Aorta (tissue), 5 donors: ENCODE measurements at places on chromosomes 1 and 21.

GRCh38 chr1:21541835-21542234 lies 32.6 kb downstream of the ALPL start:
- no peak for DNase-seq

- DNase-seq: no peak
Observed at GRCh38 chr1:150881331-150882070, 5.1 kb upstream of the ARNT start.

DNA sequence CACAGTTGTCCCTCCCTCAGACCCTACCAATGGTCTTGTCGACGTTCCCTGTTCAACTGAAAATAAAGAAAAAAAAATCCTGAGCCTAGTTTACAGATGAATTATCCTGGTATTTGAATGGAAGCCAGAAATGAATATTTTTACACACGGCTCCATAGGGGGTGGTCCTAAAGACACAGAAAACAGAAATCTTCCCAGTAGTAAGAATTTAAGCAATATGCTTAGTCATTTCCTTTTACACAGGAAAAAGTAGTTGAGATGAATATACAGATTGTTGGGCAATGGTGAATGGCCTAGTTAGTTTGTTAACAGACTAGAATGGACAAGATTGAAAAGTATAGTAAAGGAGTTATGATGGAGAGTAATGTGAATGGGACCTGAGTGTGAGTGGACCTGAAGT lies 67.4 kb downstream of the RGS18 start:
- no peak for DNase-seq

GRCh38 chr1:155062702-155063411 lies 683 bp upstream of the EFNA4 start:
- DNase-seq: peak; percentile 68

GRCh38 chr1:55196433-55197035 lies 18.6 kb downstream of the USP24 start:
- no peak for DNase-seq

DNA sequence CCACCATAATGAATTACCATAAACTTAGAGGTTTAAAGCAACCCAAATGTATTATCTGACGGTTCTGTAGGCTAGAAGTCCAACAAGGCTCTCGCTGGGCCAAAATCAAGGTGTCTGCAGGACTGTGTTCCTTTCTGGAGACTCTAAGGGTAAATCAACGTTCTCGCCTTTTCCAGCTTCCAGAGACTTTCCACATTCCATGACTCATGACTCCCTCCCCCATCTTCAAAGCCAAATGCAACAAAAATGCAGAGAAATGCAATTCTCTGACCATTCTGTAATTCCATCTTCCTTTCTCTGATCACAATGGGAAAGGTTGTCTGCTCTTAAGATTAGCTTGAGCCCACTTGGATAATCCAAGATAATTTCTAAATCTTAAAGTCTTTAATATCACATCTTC lies 287.1 kb downstream of the LTN1 start:
- DNase-seq: no peak

DNA sequence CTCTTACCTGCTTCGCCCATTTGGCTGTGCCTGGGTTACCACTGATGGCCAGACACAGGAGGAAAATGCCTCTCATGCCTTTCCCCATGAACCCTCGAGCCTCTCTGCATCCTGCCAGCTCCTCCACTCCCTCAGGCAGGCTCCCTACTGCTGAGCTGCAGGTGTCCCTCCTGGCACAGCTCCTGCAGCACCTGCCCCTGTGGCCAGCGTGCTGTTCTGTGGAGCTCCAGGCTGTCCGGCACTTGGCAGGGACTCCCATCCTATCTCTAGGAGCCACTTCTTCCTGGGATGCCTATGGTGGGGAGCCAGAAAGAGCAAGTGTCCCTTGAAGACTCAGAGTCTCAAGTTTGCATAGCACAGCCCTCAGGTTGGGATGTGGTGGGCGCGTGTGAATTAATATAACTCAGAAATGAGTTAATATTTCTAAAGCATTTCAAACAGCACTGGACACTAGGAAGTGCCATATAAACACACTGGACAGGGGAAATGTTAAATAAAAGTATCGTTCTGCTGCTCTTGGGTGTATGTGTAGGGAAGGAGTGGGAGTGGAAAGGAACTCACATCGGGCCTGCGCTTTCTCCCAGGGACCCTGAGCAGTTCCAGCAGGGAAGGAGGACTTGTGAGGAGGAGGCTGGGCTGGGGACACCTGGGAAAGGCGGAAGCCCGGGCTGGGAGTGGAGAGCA lies 2.7 kb downstream of the LRRC71 start:
- DNase-seq: no peak

GRCh38 chr1:229582011-229582694 lies 23.6 kb upstream of the ABCB10 start:
- DNase-seq: peak; percentile 87

GRCh38 chr21:44816761-44817505 lies 929 bp downstream of the SUMO3 start:
- DNase-seq: no peak

- no peak for DNase-seq
Observed at GRCh38 chr1:199218533-199218932, 579.7 kb downstream of the PTPRC start.

DNA sequence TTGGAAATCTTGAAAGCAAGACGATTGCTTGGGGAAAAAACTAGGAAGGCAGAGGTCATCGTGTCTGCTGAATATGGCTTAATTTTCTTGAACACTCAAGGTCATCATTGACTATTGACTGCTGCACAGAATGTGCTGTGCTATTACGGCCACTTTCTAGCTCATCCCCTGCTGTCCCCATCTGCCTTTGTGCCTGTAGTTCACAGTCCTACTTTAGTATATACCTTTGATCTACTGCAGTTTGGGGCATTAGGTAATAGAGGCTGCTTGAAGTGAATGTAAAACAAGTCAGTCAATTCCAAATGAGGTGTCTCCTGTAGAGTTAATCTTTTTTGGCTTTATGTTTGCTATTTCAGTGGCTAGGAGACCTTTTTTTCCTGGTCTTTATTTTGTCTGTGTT lies 8.3 kb downstream of the RAB4A start:
- DNase-seq: no peak

DNA sequence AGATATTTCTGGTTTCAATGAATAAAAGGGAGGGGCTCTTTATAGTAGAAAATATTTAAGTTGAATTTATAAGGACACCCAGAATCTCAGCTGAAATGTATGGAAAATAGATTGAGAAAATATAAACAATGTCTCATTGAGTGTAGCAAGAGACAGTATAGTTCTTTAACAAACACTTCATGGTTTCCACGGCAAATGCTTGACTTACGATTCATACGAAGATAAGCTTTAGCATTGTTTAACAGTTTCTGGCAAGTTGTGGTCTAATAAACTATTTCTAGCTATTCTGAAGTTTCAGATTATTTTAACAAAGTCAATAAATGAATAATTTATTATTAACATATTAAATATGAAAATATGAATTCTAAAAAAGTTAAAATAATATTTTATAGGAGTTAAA lies 1419.4 kb downstream of the KCNT2 start:
- no peak for DNase-seq

DNA sequence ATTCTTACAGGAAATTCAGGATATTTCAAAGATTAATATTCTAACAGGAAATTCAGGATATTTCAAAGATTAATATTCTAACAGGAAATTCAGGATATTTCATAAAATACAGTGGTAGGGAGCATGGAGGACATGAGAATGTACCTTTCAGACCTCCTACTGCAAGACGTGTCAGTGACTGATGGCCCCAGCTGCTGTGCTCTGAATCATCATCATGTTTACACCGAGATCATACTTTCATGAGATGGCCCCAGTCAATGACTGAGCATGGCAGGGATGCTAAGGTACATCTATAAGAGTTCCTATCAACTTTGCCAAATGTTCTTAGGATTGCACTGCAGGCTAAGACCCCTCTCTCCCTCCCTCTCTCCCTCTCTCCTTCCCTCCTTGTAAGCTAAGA lies 69.0 kb downstream of the HFM1 start:
- no peak for DNase-seq

DNA sequence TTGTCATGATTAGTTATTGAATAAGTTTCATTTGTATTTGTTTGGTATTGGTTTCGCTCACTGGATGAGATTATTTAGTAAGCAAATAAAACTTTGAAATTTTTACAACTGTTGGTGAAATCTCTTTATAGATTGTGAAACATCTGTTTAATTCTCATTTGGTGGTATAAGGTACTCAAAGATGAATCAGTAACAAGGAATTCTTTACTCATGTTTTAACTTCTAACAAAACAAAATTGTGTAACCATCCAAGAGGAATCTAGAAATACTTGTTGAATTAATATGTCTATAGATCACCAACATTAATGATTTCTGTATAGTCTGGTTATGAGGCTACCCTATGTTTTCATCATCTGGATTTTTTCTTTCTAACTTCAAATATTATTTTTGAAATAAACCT lies 62.8 kb upstream of the USP25 start:
- no peak for DNase-seq

DNA sequence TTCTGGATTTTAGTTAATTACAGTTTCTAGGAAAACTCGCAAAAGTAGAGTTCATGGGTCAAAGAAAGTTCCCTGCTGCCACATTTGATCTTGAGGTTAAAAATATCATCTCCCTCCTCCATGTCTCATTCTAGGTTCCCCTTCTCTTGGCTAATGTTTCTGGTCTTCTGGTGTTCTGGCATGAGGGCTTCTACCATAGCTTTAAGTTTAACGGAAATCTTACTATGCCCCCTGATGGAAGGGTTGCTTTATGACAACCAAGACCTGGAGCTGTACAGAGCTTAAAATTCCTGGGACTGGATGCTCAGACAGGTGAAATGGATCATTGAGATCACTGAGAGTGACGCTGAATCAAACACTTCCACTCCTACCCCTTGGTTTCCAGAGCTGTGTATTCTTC lies 1881.7 kb downstream of the MRPL39 start:
- DNase-seq: no peak

GRCh38 chr1:214638459-214638807 lies 35.4 kb downstream of the CENPF start:
- DNase-seq: no peak

- DNase-seq: no peak
Observed at GRCh38 chr1:199041173-199041914, 402.5 kb downstream of the PTPRC start.

- no peak for DNase-seq
Observed at GRCh38 chr21:46557469-46557868, 47.4 kb downstream of the S100B start.

DNA sequence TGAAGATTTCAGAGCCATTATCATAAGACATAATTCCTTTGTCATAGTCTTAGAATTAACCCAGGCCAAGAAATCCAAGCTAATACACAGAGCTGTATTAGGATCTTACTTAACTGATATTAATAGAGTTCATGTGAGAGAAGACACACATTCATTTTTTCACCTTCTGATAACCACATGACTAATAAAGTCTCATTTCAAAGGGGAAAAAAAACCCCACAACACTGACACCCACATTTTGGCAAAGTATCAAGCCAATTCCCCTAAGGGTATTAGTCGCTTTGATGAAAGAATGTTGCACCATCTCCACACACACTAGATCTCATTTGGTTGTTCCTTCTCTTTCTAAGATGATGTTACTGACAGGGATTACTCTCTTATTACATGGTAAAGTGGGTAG lies 344.4 kb upstream of the ESRRG start:
- no peak for DNase-seq

- no peak for DNase-seq
Observed at GRCh38 chr1:89942825-89943658, 51.9 kb upstream of the ZNF326 start.

DNA sequence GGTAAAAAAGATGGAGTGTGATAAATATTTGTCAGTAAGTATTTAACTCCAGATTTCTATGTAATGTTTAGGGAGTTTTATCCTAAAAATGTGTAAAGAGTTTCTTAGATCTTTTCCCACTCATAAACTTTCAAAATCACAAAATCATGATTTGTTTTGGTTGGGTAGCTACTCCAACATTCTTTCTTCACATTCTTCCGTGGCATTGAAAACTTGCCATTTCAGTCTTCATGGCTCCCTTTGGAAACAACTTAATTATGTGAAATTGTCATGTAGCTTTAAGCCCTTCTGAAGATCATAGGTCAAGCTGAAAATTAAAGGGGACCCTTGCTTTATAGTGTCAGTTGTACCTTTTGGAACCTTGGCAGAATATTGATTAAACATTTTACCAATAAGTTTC lies 73.2 kb downstream of the ADGRL2 start:
- no peak for DNase-seq

DNA sequence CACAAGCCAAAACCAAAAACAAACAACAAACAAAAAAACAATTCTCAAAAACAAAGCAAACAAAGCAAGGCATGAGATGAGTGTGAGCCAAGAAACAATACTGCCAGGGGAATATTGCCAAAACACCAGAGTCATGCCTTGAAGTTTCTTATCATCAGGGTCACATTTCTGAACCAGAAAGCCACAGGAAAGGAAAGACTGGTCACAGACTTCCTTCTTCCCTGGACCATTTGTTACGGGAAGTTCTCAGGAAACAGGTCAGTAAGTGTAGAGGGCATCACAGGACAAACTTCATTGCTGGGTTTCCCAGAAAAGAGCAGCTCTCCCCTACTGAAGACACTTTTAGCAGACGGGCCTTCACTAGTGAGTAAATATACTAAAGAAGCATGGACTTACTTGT lies 191.2 kb downstream of the GABPA start:
- DNase-seq: no peak

- DNase-seq: no peak
Observed at GRCh38 chr1:246639732-246640131, 73.5 kb downstream of the CNST start.

DNA sequence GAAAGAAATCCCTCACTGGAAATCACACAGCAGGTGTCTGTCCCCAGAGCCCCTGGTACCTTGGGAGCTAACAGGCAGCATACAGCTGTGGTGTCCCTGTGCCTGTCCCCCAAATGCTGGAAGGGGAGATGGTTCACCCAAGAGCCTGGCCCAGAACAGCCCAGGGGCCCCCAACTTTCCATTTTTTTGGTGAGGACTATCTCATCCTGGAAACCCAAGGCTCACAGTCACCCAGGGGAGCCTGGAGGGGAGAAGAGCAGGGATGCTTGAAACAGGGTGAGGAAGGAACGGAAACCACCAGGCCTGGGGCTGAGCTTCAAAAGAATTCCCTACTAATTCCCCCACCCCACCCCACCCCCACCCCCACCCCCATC lies 3.6 kb downstream of the SDC3 start:
- DNase-seq: peak; percentile 12

DNA sequence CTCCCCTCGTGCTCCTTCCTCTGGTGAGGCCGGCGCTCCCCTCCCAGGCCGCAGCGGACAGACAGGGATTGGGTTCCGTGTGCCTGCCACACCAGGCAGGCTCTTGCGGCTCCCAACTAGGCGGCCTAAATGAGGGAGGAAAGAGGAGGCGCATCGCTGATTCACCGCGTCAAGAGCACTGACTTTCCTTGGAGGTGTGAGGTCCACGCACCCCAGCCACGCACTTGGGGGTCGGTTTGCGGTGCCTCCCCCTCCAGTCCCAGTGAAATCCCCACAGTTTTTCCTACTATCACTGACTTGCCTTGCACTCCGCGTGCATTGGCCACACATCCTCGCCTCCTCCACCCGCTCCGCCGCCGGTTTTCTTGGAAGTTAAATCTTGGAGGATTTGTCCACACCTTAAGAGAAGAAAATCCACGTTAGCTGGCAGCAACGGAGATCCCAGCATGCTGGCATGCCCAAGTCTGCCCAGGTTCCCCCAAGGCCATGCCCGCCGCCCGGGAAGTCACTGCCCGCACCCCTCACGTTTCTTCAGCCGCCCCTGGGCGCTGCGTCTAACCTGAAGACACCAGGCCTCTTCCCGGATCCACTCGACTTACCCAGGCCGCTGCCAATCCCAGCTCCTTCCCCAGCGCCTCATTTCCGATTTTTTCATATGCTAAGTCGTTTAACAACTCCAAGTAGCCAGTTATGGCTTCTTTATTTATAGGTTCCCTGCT lies 1.1 kb upstream of the FOXD3 start:
- no peak for DNase-seq

- DNase-seq: no peak
Observed at GRCh38 chr21:26806801-26807295, 38.4 kb downstream of the ADAMTS1 start.

GRCh38 chr1:9539829-9540550 lies 725 bp downstream of the SLC25A33 start:
- DNase-seq: peak; percentile 62
